ENCODE measurements at places on chromosomes 7 and 10. TPM values are rescaled to one million over a fixed set of nuclear protein-coding genes. Genes with fewer than 3 reads are reported as not detected.

SKIDA1 gene
- total RNA-seq, result 0.10 TPM

NEUROG3 gene
- not detected for total RNA-seq

SFTPA1 gene
- total RNA-seq, result not detected

UCN3 gene
- not detected for total RNA-seq

RHOBTB1 gene
- 1.1 TPM for total RNA-seq

DRGX gene
- total RNA-seq, result not detected

DNA sequence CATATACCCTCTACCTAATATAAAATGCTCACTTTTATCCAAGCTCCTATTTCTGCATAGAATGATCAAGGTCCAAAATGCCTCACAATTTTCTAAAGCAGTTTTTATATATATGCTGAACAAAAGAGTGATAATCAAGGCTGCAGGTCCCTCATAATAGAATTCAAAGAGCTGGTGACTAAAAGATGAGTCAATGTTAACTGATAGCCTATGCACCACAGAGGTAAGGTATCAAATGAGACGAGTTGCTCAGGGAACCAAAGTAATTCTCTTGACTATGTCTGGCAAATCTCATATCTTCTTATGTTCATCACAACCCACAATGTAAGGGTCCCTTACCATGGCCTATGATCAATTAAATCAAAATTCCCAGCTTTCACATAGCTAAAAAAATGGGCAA is 15.2 kb downstream of the PDZD8 start:
- no peak for DNase-seq

DNA sequence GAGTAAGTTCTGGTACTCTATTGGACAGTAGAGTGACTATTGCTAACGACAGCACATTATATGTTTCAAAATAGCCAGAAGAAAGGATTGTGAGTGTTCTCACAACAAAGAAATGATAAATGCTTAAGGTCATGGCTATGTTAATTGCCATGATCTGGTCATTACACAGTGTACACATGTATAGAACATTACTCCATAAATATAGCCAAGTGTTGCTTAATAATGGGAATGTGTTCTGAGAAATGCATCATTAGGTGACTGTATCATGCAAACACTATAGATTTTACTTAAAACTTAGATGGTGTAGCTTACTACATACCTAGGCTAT is 19.6 kb downstream of the EPC1 start:
- no peak for DNase-seq

- DNase-seq, result peak; percentile 90
Measured at GRCh38 chr7:99380823-99381663, 6.5 kb downstream of the ARPC1B start.

DNA sequence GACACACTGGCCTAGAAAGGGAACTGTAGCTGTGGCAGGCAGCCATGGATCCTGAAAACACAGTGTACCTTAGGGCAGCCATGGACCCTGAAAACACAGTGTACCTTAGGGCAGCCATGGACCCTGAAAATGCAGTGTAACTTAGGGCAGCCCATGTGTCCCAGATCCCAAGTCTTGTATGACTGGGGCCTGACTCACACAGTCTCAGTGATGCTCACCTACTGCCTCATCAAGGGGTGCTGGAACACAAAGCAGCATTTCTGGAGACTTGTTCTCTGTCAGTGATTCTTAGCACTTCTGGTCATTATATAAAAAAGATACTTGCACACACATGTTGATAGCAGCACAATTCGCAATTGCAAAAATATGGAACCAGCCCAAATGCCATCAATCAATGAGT is 70.2 kb upstream of the LAMB4 start:
- DNase-seq, result no peak

DNA sequence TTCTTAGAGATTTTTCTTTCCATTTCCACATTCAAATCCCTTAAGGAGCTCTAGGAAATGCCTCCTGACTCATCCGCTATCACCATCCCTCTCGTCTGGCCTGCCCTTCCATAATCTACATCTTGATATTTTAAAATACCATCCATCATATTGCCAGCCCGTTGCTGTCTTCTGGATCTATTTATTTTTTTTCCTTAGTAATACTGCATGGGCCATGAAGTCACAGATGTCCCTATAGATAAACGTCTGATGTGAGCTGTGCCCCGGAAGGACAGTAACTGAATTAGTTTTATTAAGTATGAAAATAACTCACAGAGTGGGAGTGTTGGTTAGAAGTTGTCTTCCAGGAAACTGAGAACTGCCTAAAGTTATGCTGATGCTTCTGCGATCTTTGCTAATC is 76.2 kb downstream of the KLF6 start:
- DNase-seq, result no peak

DNA sequence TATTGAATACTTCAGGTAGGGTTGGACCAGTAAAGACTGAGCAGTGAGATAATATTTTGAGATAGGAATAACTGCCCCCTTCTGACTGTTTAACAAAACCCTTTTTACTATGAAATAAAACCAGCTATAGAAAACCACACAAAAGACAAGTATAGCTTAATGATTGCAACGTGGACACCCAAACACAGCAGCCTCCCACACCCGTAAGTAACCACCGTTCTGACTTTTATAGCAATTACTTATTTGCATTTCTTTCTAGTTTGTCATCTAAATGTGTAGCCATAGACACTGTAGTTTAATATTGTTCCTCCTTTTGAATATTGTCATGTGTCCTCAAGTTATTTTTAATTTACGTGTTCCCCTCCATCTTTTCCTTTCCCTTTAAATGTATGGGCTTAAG is 42.9 kb upstream of the SYPL1 start:
- DNase-seq, result no peak

GRCh38 chr10:12724807-12725579 is 276.5 kb downstream of the CCDC3 start:
- no peak for DNase-seq

- DNase-seq, result no peak
Measured at GRCh38 chr7:74031403-74032190, 3.6 kb downstream of the ELN start.

- no peak for DNase-seq
Measured at GRCh38 chr10:8539056-8539455, 484.6 kb downstream of the GATA3 start.

DNA sequence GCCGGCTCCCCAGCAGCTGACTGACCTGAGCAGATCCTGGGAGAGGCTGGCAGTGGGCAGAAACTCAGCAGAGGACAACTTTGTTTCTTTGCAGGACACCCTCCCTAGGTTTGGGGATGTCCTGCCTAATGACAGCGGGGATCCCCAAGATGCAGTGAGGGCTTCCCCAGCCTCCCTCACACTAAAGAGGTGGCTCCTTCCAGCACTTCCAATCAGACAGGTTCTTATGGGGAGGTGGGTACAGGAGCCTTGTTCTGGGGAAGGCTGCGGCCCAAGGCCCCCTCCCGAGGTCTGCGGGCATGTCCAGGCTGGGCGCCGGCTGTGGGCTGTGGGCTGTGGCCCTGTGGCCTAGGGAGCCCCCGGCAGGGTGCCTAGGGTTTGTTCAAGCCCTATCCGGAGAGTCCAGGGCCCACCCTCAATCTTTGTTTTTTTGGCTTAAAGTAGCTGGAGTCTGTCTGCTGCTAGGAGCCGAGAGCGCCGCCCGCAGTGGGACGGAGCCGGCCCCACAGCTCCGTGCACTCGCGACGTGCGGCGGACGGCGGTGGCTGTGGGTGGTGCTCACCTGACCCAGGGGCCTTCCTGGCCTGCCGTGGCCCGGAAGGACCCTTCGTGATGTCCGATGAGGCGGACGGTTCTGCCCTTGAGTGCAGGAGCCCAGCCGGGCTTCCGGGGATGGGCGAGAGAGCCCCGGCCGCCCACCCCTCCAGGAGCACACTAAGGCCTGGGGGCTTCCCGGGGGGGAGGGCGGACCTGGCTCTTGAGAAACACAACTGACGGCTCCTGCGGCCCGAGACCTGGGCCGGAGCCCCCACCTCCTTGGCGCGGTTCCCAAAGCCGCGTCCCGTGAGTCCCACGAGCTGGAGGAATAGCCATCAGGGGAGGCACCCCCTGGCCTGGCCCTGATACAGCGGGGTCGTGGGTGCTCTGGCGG is 57.2 kb downstream of the PDGFA start:
- no peak for DNase-seq
